ENCODE measurements at places on chromosomes 13 and 19. TPM values are rescaled to one million over a fixed set of nuclear protein-coding genes. Genes with fewer than 3 reads are reported as not detected.

CEACAM21 gene
- total RNA-seq: 3.6 TPM

ZNF780B gene
- total RNA-seq: 38.2 TPM

RFPL4A gene
- not detected for total RNA-seq

TEX29 gene
- not detected for total RNA-seq

TNPO2 gene
- 111 TPM for total RNA-seq

ZNF549 gene
- total RNA-seq: 12.2 TPM

PLK5 gene
- total RNA-seq: not detected

PRODH2 gene
- total RNA-seq: not detected

FUT1 gene
- 5.0 TPM for total RNA-seq
